ENCODE measurements at places on chromosomes 4 and X. TPM values are rescaled to one million over a fixed set of nuclear protein-coding genes. Genes with fewer than 3 reads are reported as not detected.

DNA sequence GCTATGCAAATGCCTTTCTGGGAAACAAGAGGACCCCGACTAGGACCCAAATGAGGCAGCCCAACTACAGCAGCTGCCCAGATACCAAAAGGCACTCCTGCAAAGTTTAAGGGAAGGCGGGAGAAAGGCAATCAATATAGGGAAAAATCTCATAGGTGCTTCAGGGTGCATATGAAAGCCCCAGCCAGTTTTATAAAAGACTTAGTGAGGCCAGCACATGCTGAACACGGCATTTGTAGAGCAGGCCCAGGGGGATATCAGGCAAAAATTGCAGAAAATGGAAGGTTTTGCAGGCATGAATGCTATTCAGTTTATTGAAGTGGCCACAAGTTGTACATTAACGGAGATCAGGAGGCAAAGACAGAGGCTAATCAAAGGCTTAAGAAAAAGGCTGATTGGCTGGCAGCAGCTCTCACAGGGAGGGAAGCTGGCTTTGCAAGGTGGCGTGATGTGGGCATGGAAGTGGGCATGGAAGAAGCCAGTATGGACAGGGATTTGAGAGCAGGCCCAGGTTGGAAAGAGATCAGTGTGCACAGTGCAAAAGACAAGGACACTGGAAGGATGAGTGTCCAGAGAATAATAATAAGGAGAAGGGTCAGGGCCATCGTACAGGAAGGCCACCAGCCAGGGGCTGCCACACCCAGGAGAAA is 37.7 kb upstream of the UGT2B7 start:
- H3K4me3 ChIP-seq = no peak overlapping the region
- no peaks in the 10 kb centered on the region for H3K36me3 ChIP-seq
- peak overlapping the region; percentile 2 for H3K27ac ChIP-seq
- H3K27me3 ChIP-seq = no peaks in the 10 kb centered on the region

Gene RAB33A
- total RNA-seq = not detected

Gene ASB11
- total RNA-seq = not detected

DNA sequence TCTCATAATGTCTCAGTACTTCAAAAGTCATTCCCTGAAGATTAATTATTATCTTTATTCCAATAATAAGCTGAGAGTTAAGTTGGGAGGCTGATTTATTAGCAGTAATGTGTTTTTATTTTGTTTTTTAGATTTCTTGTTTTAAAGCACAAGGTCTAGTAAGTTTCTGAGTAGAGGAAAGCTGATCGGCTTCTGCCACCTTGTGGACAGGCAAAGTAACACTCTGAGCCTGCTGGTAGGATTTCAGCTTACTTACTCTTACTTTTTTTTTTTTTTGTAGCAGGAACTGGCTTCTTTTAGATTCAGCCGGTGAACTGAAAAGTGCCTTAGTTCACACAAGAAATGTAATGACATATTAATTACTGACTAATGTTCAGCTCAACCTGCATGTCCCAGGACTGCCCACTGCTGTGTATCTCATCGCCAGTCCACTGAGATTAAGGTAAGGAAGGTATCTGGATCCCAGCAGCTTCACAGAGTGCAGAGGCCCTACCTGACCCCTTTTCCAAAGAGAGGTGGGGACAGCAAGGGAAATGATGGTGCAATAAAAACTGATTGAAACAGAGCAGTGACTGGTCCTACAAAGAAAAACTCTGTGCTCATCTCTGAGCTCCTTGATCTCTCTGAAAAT is 126.5 kb downstream of the ADGRA3 start:
- peak; percentile 68 for DNase-seq
- no peaks in the 10 kb centered on the region for H3K27me3 ChIP-seq
- no peak overlapping the region for H3K4me3 ChIP-seq
- no peak overlapping the region for H3K27ac ChIP-seq
- peaks cover 9% of the 10 kb centered on the region for H3K36me3 ChIP-seq

- peaks cover 18% of the 10 kb centered on the region for H3K27me3 ChIP-seq
- H3K4me1 ChIP-seq = no peaks in the 10 kb centered on the region
- H3K27ac ChIP-seq = no peak overlapping the region
- DNase-seq = no peak
- no peaks in the 10 kb centered on the region for H3K36me3 ChIP-seq
- no peak overlapping the region for H3K4me3 ChIP-seq
These were observed 156.9 kb downstream of the NKX6-1 start for GRCh38 chr4:84342161-84342560.

Gene SLC4A4
- total RNA-seq = not detected

DNA sequence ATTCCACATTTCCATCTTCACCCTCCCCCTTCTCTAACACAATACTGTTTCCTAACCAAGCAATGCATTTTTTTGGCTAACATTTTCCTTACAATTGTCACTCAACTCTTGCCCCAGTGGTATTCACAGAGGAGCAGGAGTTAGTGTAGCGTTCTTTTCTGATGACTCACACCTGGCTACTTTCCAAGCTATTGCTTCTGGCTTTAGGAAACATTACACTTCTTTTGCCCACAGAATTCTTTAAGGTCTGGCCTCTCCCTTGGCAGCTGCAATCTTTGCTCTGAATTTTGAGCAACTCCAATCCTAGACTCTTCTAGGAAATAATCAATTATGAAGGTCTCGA is 27.5 kb upstream of the PDGFC start:
- H3K36me3 ChIP-seq = peaks cover 12% of the 10 kb centered on the region
- peaks cover 48% of the 10 kb centered on the region for H3K4me1 ChIP-seq
- H3K27ac ChIP-seq = peak overlapping the region; percentile 29

DNA sequence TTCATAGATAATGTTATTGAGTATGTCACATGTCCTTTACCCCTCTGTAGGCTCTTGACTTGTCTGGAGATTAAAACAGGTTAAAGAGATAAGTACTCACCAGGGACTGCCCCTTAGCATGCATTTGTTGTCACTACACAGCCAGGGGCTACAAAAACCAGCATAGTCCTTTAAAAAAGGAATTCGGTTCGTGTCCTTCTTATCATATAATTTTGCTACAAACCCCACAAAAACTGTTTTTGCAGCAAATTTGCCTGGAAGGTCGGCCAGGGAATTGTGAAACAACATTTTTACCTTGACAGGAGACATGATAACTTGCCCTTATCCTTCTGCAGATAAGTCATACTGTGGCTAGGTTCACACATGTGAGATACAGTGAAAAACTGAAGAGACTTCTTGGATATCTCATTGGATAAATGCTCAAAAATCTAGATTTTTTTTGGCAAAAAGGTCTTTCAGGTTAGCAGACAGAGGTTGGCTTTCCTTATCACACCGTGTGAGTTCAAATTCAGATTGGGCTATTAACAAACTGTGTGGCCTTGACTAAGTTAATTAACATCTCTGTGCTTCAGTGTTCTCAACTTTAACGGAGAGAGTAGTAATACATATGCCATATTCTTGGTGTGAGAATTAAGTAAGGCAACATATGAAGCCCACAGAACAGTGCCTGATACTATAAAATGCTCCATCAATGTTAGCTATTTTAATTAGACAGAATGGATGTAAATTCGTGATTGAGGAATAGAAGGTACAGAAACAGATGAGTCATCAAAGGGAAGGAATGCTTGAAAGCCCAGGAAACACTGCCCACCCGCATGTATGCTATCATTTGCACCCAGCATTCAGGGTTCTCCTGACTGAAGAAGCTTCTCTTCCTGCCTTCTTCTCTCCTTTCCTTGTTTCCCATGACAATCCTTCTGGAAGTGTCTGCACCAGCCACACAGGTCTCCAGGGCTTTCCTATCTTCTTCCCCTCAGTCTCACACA is 30.0 kb downstream of the FAM9C start:
- DNase-seq = peak; percentile 38
- no peak overlapping the region for H3K27ac ChIP-seq
- H3K27me3 ChIP-seq = peaks cover 42% of the 10 kb centered on the region
- no peaks in the 10 kb centered on the region for H3K36me3 ChIP-seq
- peaks cover 18% of the 10 kb centered on the region for H3K4me1 ChIP-seq

Gene MAGEA2B
- total RNA-seq = not detected

DNA sequence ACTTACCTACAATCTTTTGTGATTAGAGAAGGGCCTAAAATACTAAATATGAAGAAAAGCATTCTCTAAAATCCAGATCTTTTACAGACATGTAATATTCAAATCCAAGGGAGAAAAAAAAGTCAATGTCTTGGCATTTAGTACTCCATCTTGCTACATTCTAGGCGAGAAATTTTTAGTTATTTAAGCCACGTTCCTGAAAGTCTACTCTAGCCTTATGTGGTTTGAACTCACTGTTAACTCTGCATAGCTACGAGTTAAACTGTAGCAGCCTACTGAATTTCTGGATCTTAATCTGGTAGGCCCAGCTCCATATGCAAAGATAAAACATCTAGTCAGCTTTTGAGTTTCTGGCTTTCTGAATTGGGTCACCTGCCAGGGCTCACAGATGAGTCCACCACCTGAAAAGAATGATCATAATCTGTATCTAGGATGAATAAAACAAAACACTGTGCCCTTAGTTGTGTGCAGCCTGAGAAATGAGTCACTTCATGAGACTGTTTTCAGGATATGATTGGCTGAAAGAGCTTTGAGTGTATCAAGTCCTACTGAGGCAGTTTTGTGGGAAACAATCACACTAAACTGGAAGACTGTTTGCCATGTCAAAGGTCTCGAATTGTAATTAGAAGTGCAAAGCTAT is 3.2 kb upstream of the NEK1 start:
- no peak overlapping the region for H3K27ac ChIP-seq
- H3K27me3 ChIP-seq = no peaks in the 10 kb centered on the region
- H3K4me1 ChIP-seq = peaks cover 21% of the 10 kb centered on the region
- peaks cover 7% of the 10 kb centered on the region for H3K36me3 ChIP-seq
- DNase-seq = no peak

Gene OTUD4
- 68.0 TPM for total RNA-seq

Gene MAGEE2
- not detected for total RNA-seq

Gene MFAP3L
- 4.1 TPM for total RNA-seq

DNA sequence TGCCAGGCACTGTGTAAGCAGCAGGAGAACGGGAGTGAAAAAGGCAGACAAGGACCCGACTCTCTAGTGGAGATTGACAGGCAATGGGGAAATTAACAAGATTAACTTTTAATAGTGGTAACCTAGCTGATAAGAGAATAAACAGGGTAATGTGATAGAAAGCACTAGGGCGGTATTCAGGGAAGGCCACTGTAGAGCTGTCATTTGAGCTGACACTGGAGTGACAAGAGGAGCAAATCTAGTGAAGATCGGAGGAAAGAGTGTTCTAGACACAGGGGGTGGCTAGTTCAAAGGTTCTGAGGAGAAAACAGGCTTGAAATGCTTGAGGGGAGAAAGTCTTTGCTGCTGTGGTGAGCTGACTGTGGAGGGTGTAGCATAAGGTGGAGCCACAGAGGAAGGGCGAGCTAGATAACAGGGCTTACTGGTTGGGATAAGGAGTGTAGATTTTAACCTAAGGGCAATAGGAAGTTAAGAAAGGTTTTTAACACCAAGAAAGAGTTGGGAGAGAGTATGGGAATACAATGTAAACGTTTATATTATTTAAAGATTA is 122.8 kb downstream of the SLC10A7 start:
- no peaks in the 10 kb centered on the region for H3K27me3 ChIP-seq
- no peak overlapping the region for H3K4me3 ChIP-seq
- no peaks in the 10 kb centered on the region for H3K4me1 ChIP-seq
- no peak overlapping the region for H3K27ac ChIP-seq
- no peaks in the 10 kb centered on the region for H3K36me3 ChIP-seq

DNA sequence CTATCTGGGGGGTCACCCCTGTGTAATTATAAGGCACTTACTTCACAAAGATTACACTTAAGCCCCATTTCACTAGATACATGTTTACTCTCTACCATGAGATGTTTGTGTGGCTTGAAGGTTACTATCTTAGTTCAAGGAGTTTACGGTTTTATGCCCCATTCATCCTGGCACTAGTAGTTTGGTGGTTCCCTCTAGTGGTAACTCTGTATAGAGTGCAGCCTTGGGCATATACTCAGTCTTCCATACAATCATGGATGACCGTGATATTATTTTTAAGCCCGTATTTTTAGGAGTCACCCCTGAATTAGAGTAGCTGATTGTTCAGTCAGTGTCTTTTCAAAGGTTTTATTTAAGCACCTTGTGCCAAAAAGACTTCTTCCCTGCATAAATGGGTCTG is 109.9 kb upstream of the FAM47C start:
- no peak overlapping the region for H3K4me3 ChIP-seq
- no peaks in the 10 kb centered on the region for H3K36me3 ChIP-seq
- peaks cover 30% of the 10 kb centered on the region for H3K27me3 ChIP-seq
- H3K4me1 ChIP-seq = no peaks in the 10 kb centered on the region
- no peak overlapping the region for H3K27ac ChIP-seq

- peaks cover 12% of the 10 kb centered on the region for H3K27me3 ChIP-seq
- H3K4me1 ChIP-seq = no peaks in the 10 kb centered on the region
- peak; percentile 40 for DNase-seq
- H3K36me3 ChIP-seq = no peaks in the 10 kb centered on the region
- no peak overlapping the region for H3K4me3 ChIP-seq
- no peak overlapping the region for H3K27ac ChIP-seq
These were observed 14.3 kb downstream of the JCHAIN start for GRCh38 chr4:70651864-70652506.

DNA sequence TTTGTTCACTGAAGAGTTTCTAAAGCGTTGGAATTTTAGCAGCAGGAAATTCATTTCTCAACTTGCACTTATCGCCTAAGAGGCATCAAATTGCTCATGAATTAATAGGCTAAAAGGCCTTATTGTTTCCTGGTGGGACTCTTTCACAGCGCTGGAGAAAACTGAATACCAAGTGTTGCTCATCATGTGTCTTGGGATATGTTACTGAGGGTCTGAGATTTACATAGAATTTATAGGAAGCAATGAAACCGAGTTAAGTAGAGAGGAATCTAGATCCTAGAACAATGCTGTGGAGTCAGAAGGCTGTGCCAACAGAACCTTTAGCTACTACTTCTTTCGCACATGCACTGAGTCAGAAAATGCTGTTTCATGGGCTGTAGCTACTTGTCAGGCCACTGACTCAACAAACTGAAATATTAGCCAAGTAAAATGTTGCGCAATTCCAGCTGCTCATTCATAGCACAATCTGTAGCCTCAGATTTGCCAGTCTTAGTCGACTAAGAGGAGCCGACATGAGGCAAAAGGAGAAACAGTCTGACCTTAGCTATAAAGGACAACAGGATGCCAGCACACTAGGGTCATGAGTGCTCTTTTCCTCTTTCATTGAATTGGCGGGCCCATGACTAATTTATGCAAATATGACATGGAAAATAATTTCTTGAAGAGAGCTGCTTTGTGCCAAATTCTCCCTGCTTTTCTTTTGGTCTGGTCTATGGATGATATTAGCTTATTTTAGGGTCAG is 35.9 kb upstream of the CXCL8 start:
- peaks cover 58% of the 10 kb centered on the region for H3K4me1 ChIP-seq
- H3K4me3 ChIP-seq = peak overlapping the region; percentile 29
- peak overlapping the region; percentile 95 for H3K27ac ChIP-seq
- DNase-seq = peak; percentile 99

DNA sequence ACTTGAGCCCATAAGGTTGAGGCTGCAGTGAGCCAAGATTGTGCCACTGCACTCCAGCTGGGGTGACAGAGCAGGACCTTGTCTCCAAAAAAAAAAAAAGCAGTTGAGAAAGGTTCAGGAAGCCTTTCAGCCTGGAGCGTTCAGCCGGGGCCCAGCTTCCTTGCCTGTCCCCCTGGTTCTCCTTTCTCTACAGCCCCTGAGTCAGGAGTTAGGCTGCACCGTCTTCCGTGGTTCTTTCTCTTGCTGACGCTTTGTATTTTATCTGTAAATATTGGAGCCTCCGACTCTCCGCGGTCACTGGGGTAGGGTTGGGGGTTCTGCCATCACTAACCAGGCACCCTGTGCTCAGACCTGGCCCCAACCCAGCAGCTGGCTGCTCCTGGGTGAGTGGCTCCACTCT is 13.8 kb upstream of the UVSSA start:
- no peak overlapping the region for H3K4me3 ChIP-seq
- H3K27ac ChIP-seq = no peak overlapping the region
- DNase-seq = no peak
- H3K4me1 ChIP-seq = peaks cover 28% of the 10 kb centered on the region
- peaks cover 86% of the 10 kb centered on the region for H3K36me3 ChIP-seq

All from MCF 10A (cell line).